HTR-8/SVneo (cell line): ENCODE measurements at places on chromosomes 5 and 9.
A peak's percentile ranks its signal among the peaks of the same experiment; 100 is the strongest.

- DNase-seq = no peak
Measured at GRCh38 chr9:100277166-100277979, 75.4 kb downstream of the TEX10 start.

GRCh38 chr5:55594671-55595070 lies 59.9 kb upstream of the PLPP1 start:
- no peak for DNase-seq

DNA sequence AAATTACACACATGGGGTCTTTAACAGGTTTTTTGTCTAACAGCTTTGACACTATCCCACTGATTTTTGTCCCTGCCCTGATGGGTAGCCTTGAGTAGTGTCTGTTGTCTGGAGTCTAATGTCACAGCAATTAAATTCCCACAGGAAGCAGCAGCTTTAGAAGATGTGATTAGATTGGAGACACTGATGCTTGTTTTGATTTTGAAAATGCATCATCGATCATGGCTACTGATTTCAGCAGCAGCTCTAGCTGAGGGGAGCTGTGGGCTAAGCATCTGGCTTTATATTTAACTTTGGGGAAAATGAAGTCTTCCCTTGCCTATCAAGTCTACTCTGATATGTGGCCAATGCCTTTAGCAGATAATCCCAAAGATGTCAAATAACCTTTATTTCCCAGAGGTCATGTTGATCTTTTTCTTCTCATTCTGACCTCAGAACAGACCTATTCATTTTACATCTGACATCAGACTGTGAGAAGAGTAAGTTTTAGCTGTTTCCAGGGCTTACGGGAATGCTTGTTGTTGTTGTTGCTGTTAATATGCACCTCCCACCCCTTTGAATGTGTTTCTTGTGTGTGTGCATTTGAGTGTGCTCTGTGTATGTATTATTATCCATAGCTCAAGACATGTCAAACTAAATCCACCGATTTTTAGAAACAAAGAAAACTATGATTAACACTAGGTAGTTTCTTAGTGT lies 704.9 kb upstream of the NUDT12 start:
- DNase-seq = no peak

- no peak for DNase-seq
Measured at GRCh38 chr5:10352430-10353240, 860 bp upstream of the MARCHF6 start.

DNA sequence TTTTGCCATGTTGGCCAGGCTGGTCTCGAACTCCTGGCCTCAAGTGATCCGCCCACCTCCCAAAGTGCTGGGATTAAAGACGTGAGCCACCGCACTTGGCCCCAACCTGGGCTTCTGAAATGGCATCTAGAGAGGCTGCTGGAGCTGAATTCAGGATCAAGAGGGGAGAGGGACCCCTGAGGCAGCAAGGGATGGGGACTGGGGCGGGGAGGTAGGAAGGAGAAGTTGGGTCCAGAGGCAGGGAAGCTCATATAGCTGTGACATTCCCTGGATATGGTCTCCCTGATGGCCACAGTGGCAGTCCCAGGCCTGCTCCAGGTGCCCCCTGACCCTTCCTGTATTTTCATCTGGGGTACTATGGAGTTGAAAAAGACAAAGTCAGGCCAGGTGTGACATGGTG lies 12.1 kb downstream of the REEP2 start:
- DNase-seq = no peak

GRCh38 chr5:158198636-158199035 lies 339.7 kb upstream of the CLINT1 start:
- no peak for DNase-seq

DNA sequence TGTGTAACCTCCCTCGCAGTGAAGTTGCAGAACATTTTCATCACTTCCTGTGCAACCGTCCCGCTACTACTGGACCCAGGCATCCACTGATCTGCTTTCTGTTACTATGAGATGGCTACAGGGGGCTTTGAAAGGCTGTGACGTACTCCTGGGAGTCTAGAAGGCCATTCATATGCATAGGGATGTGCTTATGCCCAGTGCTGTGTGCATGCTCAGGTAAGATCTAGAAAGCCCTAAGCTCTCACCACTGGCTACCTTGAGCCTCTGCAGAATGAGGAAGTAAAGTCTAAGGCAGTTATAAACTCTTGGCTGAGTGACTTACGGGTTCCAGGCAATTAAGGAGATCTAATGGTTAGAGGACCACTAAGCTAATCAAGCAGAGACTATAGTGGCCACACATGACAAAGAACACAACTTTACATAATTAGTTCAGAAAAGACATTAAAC lies 11.8 kb downstream of the HNRNPAB start:
- no peak for DNase-seq

DNA sequence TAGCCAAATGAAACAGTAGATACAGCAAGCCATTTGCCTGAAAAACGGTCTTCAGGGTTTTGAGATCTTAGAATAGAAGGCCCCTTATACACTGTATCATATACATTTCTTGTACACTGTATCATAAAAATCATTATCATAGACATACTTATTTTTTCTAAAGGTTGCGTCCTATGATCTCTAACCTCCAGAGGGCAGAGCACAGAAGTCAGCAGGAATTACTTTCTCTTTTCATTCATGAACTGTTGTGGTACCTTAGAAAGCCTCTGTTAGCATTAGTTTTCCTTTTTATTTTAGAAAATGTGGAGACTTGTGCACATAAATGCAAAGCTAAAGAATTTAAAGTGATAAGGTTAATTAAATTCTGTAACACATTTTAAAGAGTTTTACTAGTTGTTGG lies 115.4 kb downstream of the OXCT1 start:
- DNase-seq = no peak

GRCh38 chr5:82417776-82418607 lies 139.8 kb upstream of the RPS23 start:
- no peak for DNase-seq

GRCh38 chr5:83401775-83402174 lies 69.8 kb upstream of the VCAN start:
- no peak for DNase-seq

DNA sequence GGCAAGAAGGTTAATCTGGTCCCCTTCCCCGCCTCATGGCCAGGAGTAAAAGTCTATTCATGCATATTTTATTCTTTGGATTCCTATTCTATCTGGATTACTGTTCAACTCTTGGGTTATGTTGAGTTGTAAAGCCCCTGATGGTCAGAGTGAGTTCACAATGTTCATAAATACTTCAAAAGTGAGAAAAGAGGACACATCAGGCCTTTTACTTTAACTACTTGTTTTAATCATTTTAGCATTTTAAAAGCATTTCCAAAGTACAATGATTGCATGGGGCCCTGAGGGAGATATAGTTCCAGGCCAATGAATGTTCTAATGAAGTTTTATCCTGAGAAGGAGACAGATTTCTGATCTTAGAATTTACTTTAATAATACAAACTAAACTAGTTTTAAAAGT lies 93.9 kb downstream of the BOD1 start:
- DNase-seq = no peak

GRCh38 chr5:132690156-132690555 lies 16.4 kb downstream of the IL4 start:
- no peak for DNase-seq

DNA sequence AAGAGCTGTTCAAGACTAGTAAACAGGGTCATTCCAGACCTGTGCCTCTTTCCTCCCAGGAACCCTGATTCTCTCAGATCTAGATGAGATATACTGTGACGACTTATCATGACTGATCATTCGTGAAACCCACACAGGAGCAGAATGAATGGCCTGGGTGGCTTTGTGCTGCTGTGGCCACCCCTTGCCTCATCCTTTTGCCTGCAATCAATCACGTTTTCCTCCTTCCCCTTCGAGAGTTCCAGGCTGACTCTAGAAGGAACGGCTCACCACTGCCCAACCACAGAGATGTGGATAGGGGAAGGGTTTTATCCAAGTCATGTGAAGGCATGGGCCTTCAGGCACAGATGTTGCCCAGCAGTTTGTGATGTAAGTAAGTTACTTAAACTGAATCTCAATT lies 5.8 kb downstream of the ANXA6 start:
- DNase-seq = no peak

GRCh38 chr5:181105391-181106025 lies 25.5 kb downstream of the OR2V1 start:
- no peak for DNase-seq

GRCh38 chr5:142671801-142672200 lies 14.1 kb downstream of the FGF1 start:
- no peak for DNase-seq

DNA sequence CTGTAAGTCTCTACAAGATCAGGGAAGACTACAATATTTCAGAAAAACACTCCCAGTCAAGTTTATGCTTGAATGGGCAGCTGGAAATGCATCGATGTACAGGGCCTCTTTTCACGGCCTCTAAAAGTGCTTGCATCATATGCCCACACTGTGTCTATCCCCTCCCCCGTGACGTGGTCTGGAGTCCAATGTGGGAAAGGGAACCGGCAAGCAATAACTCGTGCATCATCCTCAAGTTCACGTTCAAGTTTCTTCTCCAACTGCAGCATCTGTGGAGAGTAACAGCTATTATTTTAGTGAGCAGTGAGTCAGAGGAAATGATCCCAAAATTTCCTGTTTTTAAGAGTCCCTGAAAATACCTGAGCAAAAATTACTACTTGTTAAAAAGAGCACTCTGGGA lies 22.3 kb downstream of the ATPSCKMT start:
- DNase-seq = no peak

GRCh38 chr5:132277256-132277655 lies 16.9 kb upstream of the SLC22A4 start:
- DNase-seq = no peak

- DNase-seq = no peak
Measured at GRCh38 chr9:127509261-127509954, 58.1 kb downstream of the LRSAM1 start.

DNA sequence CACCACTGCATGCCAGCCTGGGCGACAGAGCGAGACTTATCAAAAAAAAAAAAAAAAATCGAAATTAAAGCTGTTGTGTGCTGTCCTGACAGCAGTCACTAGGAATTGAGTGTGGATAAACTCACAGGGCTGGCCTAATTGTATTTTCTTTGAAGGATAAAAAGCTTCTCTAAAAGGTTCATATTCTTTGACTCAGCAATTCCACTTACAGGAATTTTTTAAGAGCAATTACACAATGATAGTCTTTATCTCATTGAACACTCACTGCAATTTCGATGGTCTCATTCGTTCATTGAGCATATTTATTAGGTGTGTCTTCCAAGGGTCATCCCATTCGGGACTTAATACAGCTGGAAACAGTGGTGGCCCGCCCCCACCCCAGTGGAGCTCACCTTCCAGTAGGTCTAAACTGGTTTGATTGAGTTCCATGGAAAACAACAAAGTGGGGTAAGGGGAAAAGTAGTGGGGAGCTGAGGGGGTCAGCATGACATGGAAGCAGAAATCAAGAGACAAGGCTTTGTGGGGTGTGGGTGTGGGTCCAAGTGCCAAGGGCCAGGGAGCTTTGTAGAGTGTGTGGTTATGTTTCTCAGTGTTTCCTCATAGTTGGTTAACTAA lies 6.7 kb downstream of the CDK9 start:
- DNase-seq = no peak

DNA sequence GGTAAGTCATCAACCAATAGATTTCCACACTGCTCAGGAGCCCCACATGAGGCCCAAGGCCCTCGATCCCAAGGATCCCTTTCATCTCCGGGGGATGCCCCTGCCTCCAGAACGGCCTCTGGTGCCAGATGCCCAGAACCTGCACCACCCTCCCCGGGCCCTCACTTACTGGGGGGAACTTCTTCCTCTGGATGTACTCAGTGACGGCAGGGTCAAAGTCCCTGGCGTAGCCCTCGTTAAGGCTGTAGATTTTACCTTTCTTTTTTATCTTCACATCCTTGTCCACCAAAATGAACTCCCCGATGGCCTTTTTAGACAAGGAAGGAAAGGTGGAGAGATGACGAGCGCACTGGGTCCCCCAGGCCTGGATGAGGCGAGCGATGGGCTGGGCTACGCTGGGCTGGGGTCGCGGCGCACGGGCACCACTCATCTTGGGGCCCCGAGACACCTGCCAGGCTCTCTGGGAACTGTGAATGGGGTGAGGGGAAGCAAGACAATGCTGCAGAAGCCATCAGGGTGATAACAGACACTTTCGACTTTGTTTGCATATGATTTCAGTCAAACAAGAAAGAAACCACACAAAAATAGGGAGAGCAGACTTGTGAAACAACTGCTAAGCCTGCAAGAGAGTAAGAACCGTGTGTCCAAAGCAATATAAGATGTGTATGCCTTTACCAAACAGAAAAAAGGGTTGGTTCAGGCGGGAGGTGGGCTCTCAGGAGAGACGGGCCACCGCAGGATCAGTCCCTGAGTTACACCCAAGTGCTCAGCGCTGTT lies 13.2 kb upstream of the FBP2 start:
- no peak for DNase-seq

DNA sequence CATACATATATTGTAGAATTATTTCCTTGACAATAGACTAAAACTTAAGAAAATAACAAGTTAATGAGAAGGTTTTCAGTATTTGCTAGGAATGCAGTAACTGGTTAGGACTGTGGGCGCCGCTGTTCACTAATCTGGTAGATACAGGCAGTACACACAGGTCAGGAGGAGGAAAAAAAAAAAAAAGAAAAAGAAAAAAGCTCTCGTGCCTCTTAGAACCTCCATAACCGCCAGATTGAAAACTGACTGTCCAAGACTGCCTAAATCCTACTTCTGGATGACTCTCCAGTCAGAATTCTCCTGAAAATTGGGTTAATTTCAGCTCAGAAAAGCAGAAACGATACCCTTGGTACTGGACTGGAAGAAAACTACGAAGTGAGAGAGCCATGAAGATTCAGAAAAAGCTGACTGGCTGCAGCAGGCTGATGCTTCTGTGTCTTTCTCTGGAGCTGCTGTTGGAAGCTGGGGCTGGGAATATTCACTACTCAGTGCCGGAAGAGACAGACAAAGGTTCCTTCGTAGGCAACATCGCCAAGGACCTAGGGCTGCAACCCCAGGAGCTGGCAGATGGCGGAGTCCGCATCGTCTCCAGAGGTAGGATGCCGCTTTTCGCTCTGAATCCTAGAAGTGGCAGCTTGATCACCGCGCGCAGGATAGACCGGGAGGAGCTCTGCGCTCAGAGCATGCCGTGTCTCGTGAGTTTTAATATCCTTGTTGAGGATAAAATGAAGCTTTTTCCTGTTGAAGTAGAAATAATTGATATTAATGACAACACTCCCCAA lies at the start of gene PCDHGA1:
TSS of gene PCDHGA1 (plus strand) at position 216 of the 782 bp plus-strand sequence.
- peak; percentile 73 for DNase-seq

DNA sequence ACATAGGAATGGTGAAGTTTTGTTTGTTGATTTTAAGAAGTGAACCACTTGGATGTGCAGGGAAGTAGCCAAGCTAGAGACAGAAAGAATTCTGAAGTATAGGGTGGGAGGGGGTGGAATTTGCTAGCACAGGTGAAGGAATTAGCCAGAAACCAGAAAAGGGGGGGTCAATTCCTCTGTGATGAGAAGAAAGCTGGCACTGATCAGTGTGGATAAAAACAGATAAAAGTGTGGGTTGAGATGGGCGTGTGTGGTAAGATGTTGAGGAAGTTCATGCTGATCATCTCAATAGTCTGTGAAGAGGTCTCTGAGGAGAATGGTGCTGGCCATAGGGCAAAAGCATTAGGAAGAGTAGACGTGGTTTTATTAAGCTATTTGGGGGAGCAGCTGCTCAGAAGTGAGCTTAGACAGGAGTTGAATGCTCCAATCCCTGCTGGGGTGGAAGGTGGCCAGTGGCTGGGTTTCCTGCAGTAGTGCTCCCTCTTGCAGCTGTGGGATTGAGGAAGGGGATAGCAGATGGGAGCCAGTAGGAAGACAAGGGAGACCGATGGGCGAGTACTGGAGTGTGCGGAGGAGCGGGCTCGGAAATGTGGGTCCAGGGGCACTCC lies 88.7 kb upstream of the ELL2 start:
- DNase-seq = no peak
